ENCODE measurements at places on chromosomes 5 and 9.

DNA sequence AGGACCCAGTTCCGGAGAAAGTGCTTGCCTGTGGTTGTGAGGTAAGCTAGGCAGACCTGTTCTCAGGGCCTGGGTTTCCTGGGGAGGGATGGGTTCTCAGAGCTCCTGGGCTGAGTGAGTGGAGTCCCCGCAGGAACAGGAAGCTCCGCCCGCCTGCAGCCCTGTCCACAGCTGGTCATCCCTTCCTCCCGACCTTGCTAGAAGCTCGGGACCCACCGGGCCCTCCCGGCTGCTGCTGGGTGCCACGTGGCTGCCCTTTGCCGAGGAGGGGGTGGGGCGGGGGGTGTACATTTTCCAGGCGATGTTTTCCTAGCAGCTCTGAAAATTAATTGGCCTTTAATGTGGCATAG, 198.1 kb downstream of the C9orf50 start:
- DNase-seq, result no peak

- DNase-seq, result no peak
Observed at GRCh38 chr5:125044491-125045282, 298.2 kb upstream of the ZNF608 start.

DNA sequence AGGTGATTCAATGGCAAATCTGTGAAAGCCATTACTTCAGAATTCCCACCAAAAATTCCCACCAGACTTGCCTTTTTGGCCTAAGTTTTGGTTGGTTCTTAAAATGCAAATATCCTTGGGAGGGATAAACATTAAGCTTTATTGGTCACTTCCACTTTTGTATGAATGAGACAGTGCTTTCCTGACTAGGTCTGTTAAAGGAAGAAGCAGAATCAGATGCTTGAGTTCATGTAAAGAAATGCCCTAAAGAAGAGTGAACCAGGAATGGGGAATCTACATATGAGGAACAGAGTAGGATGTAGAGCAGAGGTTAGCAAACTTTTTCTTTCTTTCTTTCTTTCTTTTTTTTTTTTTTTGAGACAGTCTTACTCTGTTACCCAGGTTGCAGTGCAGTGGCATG, 129.3 kb downstream of the GCNT1 start:
- DNase-seq, result no peak

GRCh38 chr5:20028506-20028905, 40.5 kb upstream of the CDH18 start:
- DNase-seq, result no peak

- DNase-seq, result no peak
Observed at GRCh38 chr5:424301-425110, 18.5 kb upstream of the EXOC3 start.

DNA sequence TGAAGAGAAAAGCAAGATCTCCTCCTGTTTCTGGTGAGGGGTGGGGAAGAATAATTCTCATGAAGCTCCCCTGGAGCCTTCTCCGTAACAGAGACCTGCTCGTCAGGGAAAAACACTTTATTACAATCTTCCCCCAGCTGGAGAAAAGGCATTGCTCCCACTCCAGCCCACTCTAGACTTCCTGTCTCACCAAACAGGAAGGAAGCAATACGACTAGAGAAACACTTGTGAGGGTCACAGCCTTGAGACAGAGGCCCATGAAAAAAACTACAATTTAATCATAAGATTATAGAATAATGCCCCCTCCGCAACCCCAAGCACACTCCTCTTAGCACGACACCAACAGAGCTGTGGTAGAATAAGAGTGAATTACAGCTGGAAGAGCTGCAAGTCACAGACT, 197.2 kb upstream of the S1PR3 start:
- no peak for DNase-seq

DNA sequence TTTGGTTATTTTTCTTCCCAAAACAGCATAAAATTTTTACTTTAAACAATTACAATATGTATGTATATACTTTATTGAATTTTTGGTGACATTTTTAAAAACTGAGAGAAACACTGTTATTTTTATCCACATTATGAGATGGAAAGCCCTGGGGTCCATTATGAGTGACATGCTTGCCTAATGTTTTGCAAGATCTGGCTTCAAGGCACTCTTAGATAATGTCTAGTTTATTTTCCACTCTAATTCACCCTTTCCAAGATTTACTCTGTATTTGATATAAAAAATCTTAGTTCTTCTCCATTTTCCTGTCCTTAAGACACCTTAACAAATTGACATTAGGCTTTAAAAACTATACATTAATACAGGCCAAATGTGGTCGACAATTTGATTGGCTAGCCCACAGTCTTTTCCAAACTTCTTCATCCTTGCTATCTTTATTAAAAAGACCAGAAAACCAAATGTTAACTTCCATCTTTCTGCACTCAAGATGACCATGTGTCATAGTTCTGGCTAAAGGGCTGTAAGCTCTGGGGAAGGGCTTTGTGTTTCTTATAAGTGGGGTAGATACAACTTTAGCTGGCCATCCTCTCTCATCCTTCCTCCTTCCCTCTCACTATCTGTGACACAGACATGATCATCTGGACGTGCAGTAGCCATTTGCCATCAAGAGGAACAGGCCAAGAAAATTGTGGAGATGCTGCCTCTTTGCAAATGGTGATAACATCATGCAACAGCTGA, 561.1 kb downstream of the PDE4D start:
- no peak for DNase-seq

DNA sequence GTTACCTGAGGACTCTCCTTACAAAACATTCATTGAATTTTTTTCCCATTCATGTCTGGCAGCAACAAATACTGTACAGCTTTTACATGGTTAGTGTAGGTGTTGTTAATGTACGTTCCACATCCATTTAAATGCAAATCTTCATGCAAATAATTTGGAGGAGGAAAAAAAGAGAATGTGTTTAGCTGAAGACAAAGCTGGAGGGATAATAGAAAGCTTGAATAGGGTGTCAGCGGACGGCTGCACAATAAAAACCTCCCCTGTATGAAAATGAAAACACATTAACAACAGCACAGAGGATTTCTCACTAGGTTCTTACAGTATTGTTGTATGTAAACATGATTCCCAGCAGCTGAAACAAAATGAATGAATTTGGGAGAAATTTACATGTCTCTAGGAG, 231.5 kb downstream of the ZNF608 start:
- DNase-seq, result no peak

DNA sequence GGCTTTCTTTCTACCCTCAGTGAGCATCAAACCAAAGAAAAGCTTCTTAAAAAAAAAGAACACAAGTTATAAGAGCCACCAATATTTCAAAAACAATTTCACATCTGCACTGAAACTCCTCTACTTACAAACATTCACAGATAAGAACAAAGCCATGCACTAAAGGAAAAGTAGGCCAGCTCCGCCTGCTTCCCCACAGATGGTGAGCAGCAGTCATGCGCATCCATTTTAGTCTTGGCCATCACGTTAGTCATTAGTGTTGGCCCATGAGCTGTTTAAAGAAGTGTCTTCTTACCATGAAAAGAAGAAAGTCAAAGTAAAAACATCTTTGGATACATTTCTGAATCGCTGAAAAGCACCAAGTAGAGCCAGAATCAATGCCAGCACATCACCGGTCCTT, 40.0 kb upstream of the SMIM23 start:
- DNase-seq, result no peak
